Stimulated activated CD4-positive, alpha-beta T cell treated with anti-CD3 and anti-CD28 coated beads, Interleukin-12 subunit alpha, Interleukin-12 subunit beta, amount 100 ng/mL, for 4 hours (primary cell): ENCODE measurements at places on chromosomes 13 and 19.

GRCh38 chr19:6362351-6362801 is 1.0 kb downstream of the CLPP start:
- no peak for DNase-seq

- DNase-seq, result no peak
Measured at GRCh38 chr19:21566073-21566472, 60.7 kb downstream of the ZNF429 start.

DNA sequence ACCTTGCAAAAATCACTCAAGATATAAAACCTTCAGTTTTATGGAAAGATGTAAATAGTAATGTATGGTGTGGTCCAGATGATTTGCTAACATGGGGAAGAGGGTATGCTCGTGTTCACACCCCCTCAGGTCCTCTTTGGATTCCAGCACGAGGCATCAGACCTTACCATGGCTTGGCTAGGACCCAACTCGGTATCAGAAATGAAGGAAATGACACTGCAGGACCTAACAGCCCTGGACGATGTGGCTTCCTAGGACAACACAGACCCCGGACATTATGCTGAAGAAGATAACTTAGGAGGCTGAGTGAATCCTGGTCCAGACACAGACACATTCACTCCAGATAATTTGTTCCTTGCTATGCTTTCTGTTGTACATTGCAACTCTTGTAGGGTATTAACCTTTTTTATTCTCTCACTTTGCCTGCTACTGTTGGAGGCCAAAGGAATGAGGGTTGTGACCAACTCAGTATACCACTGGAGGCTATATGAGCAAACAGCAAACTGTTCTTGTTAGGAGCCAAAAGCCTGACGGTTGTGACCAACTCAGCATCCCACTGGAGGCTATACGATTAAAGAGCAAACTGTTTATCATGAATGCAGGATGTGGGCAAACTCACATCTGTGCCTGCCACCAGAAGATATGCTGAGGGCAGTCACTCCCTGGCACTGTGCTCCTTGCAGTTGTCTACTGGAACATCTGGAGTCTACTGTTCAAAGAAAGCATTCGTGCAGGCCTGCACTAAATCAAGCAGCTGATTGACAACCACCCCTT is 121.7 kb downstream of the ZNF429 start:
- no peak for DNase-seq

- no peak for DNase-seq
Measured at GRCh38 chr13:72427757-72428528, 299.5 kb downstream of the MZT1 start.

- no peak for DNase-seq
Measured at GRCh38 chr13:44365008-44365407, 8.6 kb upstream of the SERP2 start.

GRCh38 chr13:94344126-94344818 is 135.2 kb downstream of the DCT start:
- no peak for DNase-seq

DNA sequence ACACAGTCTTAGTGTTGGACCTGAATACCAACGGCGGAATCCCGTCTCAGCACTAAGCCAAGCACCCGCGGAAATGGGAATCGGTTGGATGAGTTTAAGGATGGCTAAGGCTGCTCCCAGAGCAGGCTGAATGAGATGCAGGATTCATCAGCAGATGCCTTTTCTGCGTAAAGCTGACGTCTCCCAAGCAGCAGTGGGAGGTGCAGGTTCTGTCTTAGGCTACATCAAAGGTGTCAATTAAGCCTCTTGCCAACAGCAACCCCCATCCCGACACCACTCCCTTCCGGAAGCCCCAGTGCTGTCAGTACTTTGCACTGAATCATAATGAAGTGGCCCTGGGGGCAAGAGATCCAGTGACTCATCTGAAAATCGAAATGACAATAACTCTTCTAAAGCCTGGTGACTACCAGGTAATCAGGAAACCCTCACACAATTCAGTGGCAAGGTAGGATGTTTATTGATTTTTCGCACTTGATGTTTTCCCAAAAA is 275.6 kb downstream of the DCLK1 start:
- DNase-seq, result no peak

DNA sequence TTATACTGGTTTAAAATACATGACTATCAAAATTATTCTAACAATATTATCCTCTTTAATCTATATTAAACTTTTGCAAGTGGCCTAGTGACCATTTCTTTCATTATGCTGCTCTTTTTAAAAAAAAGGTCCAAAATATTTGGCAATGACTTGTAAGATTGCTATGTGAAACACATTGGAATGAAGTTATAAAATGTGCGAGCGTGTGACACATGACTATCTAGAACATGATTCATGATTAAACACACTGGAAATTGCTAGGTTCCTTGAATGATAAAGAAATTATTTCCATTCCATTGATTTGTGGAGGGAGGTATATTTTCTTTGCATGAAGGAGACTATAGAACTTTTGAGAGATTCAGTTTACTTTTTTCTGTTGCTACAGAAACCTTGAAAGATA is 739.1 kb downstream of the DIAPH3 start:
- no peak for DNase-seq

GRCh38 chr13:112582263-112582662 is 5.7 kb downstream of the TUBGCP3 start:
- DNase-seq, result no peak

DNA sequence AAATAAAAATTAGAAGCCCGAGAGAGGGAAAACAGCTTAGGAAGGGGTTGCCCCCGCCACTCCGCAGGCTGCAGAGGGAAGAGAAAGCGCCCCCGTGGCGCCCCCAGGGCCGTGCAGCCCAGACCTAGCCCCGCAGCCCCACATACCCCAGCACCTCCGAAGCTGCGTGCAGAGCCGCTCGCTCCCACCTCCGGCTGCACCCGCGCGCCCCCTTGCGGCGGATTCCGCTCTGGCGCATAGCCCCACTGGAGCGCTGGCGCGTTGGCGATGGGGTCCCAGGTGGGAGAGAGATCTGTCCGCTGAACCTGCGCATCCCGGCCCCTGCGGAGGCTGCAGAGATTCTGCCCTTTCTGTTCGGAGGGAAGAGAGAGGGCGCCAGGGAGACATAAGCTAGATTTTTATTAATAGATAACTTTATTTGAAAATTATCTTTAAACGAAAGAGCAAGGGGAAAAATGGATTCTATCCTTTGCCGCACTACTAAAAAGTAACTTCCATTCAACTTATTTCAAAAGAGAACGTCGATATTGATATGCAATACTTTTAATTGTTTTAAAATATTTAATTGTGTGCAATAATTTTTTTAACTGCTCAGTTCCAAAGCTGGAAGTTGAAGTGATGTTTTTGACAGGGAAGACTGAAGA is 11.7 kb upstream of the CLN5 start:
- DNase-seq, result peak; percentile 90

GRCh38 chr13:25231517-25231916 is 55.8 kb downstream of the MTMR6 start:
- DNase-seq, result no peak

- no peak for DNase-seq
Measured at GRCh38 chr13:40124633-40125015, 469.2 kb downstream of the COG6 start.

GRCh38 chr13:51714663-51715168 is 89.2 kb downstream of the DHRS12 start:
- no peak for DNase-seq

GRCh38 chr19:38290631-38291147 is 13.4 kb upstream of the C19orf33 start:
- DNase-seq, result no peak

GRCh38 chr19:50512999-50513745 is 541 bp downstream of the ASPDH start:
- no peak for DNase-seq

GRCh38 chr13:96053003-96053703 is at the start of gene UGGT2:
Gene UGGT2 (minus strand): TSS chr13:96053401. CDS start chr13:96053312, 89 bp downstream.
- no peak for DNase-seq

- DNase-seq, result no peak
Measured at GRCh38 chr13:49395451-49395865, 48.4 kb downstream of the CAB39L start.

GRCh38 chr13:79297128-79297527 is 108.9 kb downstream of the RBM26 start:
- DNase-seq, result no peak

DNA sequence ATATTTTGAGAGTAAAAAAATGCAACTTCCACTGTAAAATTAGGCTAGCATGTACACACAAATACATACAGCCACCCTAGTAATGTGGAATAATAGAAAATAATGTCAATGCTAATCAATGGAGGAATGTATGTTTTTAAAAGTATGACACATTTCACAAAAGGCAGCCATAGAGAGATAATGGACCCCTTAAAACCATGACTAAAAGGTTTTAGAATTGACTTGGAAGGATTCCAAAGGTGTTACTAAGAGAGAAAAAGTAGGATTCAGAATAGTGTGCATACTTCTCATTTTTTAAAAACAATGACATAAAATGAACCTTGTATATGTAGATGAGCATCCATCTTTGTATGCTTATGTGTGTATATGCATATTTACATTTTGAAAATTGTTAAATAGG is 597.9 kb upstream of the PCDH9 start:
- no peak for DNase-seq

DNA sequence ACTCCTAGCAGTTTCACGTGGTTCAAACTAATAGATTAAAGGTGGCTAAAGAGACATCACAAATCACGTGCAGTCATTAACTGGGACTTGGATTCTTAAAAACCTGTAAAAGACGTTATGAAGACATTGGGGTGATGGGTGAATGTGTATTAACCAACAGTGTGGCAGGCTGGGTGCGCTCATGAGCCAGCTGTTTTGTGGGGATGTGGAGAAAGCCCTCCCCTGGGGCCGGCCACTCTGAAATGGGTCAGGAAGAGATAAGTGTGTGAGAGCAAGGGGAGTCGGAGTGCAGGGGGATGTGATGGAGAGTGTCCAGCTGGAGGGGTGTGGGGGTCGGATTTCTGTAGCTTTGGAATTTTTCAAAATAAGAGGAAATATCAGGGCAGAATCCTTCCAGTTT is 10.4 kb downstream of the UPF1 start:
- no peak for DNase-seq

DNA sequence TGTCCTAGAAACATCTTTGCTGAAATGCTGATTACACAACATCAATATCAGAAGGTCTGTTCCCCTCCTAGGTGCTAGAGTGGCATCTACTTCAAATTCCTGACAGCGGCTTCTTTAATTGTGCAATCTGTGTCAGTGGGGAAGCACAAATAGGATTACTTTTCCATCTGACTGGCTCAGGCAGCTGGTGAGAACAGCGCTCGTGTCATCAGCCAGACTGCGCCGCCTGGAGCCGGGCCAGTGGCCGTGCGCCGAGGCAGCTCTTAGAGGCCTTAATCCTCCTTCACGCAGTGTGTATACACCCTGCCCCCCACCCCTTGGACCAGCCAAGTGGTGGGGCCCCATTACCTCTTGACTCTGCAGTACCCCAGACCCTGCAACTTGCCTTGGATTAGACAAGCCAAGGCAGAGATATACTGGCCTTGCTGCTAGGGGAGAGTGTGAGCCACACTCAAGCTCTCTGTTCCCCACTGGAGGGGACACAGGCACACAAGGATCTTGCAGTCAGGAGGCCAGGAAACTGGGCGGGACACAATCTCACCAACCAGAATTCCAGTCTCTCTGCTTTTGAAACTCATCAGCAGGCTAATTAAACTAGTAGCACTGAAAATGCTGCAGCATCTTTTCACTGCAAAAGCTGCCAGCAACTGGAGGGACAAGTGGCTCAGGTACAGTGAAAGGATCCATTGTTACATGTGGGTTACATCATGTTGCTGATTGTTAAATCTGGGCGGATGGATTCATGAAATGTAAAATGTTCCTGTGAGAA is 48.9 kb upstream of the EPHX3 start:
- no peak for DNase-seq

DNA sequence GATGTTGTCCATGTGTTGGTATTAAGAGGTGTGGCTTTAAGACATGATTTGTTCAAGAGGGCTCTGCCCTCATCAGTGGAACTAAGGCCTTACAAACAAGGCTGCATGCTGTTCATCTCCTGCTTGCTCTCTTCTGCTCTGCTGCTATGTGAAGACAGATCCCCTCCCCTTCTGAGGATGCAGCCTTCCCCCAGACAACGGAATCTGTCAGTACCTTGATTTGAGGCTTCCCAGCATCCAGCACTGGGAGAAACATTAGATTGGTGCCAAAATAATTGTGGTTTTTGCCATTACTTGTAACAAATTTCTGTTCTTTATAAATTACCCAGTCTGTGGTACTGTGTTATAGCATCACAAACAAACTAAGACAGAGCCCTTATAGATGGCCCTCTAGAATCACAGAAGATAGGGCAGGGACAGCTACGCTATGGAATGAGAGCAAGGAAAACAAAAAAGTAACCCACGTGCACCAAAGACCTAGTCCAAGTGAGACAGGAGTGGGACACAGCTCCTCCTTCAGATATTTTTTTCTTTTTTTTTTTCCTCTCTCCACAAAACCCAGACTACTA is 151.5 kb upstream of the RXFP2 start:
- no peak for DNase-seq

- DNase-seq, result no peak
Measured at GRCh38 chr19:18156841-18157464, 4.0 kb downstream of the PIK3R2 start.

GRCh38 chr13:31046711-31047279 is 114.3 kb downstream of the TEX26 start:
- no peak for DNase-seq

- no peak for DNase-seq
Measured at GRCh38 chr19:2208975-2209374, 27.2 kb downstream of the PLEKHJ1 start.

- no peak for DNase-seq
Measured at GRCh38 chr19:15299568-15300409, 32.5 kb downstream of the BRD4 start.

DNA sequence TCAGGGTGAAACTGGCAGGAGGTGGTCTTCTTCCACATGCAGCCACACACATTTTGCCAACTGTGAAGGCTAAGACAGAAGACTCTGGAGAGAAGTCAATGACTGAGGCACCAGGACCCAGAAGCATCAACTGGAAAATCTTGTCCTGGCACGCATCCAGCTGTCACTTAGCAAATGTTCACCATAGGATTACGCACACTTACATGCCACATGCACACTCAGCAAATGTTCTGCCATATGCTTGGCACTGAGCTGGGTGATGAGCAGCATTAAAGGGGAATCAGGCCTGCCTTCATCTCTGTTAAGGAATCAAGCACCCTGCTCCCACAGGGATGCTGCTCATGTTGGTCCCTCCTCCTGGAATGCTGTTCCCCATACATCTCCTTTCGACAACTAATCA is 5.1 kb downstream of the ZNF599 start:
- no peak for DNase-seq

- no peak for DNase-seq
Measured at GRCh38 chr19:35151273-35152065, 3.1 kb upstream of the FXYD5 start.

GRCh38 chr13:43434191-43434590 is 352.6 kb downstream of the ENOX1 start:
- DNase-seq, result no peak

GRCh38 chr19:1907563-1908363 is 2.6 kb downstream of the ADAT3 start:
- no peak for DNase-seq

DNA sequence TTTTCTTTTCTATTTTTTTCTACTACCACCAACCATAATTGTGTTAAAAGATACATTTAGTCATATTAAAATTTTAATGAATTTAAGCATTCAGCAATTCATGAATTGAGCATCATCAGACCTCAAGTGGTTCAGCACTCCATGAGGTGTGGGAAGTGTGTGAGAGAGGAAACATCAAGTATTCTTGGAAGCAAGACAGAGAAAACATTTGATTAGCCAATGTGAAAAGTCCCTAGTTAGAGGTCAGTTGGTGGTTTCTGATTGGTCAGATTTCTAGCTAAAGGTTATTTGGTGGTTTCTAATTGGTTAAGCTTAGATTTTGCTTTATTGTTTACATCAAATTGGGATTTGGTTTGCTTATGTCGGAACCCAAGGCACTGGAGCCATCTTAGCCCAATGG is 134.7 kb downstream of the KLF5 start:
- no peak for DNase-seq
